ENCODE measurements at places on chromosomes 13 and 19.

DNA sequence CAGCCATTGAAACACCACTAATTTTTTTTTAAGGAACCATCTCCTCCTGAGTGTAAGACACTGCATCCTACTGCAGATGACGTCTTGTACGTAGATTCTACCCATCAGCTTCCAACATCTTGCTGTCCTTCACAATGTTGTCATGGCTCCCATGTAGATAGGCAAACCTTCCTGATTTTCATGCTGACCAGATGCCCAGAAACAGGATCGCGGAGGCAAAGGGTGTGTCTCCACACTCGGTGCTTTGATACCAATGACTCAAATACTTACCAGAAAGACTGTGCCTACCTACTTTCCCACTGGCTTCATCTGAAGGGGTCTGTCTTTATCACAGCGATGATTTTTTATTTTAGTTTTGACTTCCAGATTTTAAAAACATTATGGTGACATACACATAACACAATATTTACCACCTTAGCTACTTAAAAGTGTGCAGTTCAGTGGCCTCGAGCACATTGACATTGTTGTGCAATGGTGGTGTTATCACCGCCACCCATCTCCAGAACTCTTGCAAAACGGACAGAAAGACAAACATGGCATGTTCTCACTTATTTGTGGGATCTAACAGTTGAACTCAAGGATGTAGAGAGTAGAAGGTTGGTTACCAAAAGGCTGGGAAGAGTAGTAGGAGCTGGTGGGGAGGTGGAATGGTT is 94.0 kb upstream of the PEG3 start:
- DNase-seq, result no peak

GRCh38 chr19:41407271-41407670 is 9.7 kb downstream of the BCKDHA start:
- DNase-seq, result peak; percentile 92

DNA sequence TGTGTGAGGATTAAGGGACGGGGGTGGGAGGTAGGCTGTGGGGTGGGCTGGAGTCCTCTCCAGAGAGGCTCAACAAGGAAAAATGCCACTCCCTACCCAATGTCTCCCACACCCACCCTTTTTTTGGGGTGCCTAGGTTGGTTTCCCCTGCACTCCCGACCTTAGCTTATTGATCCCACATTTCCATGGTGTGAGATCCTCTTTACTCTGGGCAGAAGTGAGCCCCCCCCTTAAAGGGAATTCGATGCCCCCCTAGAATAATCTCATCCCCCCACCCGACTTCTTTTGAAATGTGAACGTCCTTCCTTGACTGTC is 5.5 kb downstream of the FOSB start:
- no peak for DNase-seq

DNA sequence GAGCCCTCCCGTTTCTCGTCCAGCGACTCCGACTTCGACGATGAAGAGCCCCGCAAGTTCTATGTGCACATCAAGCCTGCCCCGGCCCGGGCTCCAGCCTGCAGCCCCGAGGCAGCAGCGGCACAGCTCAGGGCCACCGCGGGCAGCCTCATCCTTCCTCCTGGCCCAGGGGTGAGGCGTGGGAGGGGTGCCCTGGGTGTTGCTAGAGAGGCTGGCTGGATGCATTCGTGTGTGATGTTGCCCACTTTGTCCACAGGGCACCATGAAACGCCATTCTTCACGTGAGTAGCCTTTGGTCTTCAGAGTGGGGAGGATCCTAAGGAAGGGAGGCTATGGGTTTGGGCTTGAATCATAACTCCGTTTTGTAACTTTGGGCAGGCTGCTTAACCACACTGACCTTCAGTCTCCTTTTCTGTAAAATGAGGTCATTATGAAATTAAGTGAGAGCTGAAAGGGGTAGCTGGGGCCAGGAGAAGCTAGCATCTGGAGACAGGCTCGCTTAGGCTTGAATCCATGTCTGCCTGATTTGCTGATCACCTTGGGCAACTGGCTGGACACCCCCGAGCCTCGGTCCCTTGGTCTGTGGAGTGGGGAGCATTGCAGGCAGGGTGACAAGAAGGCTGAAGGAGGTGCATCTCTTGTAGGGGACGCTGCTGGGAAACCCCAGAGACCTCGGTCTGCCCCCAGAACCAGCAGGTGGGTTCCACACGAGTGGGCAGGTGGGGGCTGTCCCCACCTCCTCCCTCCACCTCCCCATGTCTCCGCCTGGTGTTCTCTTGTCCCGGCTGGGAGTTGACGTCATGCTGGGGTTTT is 18.7 kb upstream of the B3GNT3 start:
- DNase-seq, result no peak

GRCh38 chr13:74117207-74117705 is 16.9 kb downstream of the KLF12 start:
- DNase-seq, result no peak

GRCh38 chr19:7650148-7650547 is 13.2 kb downstream of the STXBP2 start:
- DNase-seq, result no peak

GRCh38 chr13:32139251-32139650 is 107.7 kb downstream of the FRY start:
- DNase-seq, result no peak

DNA sequence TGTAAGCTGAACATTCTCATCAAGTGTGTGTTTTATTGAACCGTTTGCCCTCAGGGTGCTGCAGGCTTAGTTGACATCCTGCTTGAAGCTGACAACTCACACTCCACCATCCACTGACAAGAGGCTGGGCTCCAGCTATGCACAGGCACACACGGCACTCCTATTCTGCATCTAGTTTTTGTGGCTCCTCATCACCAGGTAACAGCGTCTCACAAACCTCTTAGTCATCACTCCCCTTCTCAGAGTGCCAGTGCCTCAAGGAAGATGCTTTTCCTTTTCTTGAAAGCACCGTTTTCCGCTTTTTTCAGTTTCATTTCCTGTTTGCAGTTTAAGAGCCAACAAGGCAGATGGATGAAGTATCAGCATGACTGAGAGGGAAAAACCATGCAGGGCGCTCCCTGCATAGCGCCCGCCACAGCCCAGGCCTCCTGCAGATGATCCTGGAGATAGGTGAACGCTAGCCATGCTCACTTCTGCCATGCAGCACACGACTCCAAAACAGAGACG is 491.2 kb downstream of the COG6 start:
- DNase-seq, result no peak

GRCh38 chr13:32443111-32443510 is 15.2 kb upstream of the N4BP2L1 start:
- DNase-seq, result peak; percentile 53

- DNase-seq, result peak; percentile 53
Observed at GRCh38 chr19:45526143-45526542, 18.9 kb downstream of the VASP start.

DNA sequence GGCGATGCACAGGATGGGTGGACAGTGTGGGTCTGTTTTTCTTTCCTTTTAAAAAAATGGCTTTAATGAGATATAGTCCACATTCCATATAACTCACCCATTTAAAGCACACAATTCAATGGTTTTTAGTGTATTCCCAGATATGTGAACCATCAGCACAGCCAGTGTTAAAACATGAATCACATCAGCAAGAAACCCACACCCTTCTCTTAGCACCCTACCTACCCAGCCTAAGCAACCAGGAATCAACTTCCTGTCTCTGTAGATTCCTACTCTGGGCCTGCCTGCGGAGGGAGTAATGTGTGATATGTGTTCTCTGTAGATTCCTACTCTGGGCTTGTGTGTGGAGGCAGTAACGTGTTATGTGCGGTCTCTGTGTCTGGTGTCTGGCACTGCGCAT is 11.9 kb downstream of the TMEM255B start:
- DNase-seq, result no peak

GRCh38 chr13:50616101-50616500 is 227.4 kb downstream of the DLEU7 start:
- DNase-seq, result no peak

GRCh38 chr13:109883181-109884180 is 97.1 kb upstream of the IRS2 start:
- no peak for DNase-seq

GRCh38 chr13:42895776-42896175 is 96.3 kb downstream of the EPSTI1 start:
- DNase-seq, result no peak

DNA sequence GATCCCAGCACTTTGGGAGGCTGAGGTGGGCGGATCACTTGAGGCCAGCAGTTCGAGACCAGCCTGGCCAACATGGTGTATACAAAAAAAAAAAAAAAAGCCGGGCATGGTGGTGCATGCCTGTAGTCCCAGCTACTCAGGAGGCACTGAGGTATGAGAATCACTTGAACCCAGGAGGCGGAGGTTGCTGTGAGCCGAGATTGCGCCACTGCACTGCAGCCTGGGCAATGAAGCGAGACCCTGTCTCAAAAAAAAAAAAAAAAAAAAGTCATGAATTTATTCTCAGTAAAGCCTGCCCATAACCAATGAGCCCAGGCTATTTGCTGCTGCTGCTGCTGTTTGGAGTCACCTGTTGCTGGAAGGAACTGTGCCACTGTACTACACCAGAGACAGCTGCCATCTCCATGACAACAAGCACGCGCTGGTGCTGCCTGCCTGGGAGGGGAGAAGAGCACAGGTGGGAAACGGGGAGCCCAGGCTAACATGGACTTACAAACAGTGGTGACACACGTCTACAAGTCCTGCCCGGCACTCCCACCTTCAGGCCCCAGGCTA is 11.3 kb downstream of the ZFR2 start:
- no peak for DNase-seq

- DNase-seq, result no peak
Observed at GRCh38 chr13:51772105-51772455, 31.9 kb downstream of the DHRS12 start.

All from KBM-7 (cell line).